EL (cell line): ENCODE measurements at places on chromosomes 4 and X.
A peak's percentile ranks its signal among the peaks of the same experiment; 100 is the strongest.

- no peak for DNase-seq
Observed at GRCh38 chr4:174096999-174097398, 186.5 kb downstream of the FBXO8 start.

DNA sequence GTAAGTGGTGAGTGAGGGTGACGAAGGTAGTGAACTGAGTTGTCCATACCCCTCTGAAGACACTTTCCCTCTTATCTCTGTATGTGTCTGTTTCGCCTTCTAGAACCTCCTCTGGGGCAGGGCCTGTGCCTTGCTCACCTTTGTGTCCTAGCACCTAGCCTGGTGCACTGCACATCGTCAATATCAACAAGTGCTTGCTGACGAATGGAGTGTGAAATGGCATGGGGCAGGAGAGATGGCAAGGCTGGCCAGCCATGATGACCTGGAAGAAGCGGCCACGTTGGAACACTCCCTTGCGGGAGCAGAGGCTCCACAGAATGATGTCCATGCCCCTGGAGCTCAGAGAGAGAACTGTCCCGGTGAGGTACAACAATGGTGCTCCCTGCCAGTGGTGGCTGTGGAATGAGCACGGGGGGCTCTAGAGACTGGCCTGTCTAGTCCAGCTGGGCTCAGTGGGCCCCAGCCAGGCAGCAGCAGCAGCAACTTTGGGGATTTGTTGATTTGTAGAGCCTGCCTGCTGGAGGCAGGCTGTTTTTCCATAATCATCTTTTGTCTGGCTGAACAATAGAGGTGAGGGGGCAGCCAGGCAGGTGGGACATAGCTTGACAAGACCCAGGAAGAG is 112.2 kb upstream of the PJA1 start:
- no peak for DNase-seq

DNA sequence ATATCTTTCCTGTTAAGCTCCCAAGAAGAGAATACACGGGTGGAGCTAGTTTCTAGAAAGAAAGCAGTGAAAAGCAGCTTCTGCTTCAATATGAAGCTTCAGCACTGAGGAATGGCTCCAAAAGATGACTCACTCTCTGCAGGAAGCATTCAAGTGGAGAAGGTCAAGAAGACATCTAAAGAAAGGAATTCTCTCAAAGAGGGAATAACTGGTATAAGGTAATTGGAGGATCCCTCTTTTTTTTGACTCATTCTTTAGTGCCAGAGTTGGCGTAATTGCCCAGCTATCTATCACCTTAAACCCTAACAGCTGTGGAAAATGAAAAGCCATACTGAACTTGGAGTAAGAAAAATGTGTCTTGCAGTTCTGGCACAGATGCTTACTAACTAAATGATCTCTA is 3.5 kb downstream of the EDA2R start:
- peak; percentile 87 for DNase-seq

GRCh38 chr4:113064244-113064643 is 14.8 kb downstream of the ANK2 start:
- DNase-seq: no peak

- DNase-seq: peak; percentile 71
Observed at GRCh38 chr4:168882650-168883233, 127.3 kb downstream of the CBR4 start.

DNA sequence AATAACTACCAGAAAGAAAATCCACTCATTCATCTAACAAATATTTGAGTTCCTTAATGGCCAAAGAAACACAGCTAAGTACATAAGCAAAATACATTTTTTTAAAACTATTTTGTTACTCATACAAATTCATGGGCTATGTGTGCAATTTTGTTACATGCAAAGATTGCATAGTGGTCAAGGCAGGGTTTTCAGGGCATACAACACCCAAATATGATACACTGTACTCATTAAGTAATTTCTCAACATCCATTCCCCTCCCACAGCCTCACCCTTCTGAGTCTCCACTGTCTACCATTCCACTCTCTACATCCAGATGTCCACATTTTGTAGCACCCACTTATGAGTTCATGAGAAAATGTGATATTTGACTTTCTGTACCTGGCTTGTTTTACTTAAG is 58.2 kb downstream of the BRWD3 start:
- peak; percentile 30 for DNase-seq

GRCh38 chr4:44237643-44238042 is 211.0 kb downstream of the KCTD8 start:
- no peak for DNase-seq
